Right forelimb (tissue), 1 donor: ENCODE measurements at places on chromosomes 6 and 20.

- DNase-seq: no peak
These were observed 140.3 kb upstream of the RUNX2 start for GRCh38 chr6:45187836-45188235.

DNA sequence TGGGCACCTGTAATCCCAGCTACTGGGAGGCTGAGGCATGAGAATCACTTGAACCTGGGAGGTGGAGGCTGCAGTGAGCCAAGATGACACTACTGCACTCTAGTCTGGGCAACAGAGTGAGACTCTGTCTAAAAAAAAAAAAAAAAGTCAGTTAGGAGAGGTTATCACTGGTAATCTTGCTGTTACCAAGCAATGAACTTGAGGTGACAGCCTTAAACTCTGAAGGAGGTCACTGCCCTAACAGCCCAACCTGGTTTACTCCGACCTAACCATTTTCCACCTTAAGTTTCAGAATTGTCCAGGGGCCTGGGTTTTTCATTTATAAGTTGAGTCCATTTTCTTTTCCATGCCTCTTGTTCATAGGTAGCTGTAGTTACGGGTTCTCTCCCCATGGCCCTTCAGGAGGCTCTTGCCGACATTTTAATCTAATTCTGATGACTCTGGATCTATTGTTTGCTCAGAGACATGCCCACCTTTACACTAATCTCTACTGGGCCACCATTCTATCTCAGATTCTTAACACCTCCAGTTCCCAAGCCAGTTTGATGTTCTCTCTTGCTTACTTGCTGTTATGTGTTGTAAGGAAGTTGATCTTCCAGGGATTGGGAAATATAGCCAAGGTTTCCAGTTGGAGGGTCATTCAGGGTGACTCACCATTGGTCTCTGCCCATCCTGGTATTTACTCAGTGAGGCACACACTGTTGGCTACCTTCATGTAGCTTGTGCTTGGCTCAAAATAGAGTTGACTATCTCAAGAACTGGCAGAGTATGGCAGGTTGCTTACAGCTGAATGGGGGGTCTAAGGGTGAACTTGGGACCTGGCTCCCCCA is 29.1 kb downstream of the SHLD1 start:
- DNase-seq: no peak

DNA sequence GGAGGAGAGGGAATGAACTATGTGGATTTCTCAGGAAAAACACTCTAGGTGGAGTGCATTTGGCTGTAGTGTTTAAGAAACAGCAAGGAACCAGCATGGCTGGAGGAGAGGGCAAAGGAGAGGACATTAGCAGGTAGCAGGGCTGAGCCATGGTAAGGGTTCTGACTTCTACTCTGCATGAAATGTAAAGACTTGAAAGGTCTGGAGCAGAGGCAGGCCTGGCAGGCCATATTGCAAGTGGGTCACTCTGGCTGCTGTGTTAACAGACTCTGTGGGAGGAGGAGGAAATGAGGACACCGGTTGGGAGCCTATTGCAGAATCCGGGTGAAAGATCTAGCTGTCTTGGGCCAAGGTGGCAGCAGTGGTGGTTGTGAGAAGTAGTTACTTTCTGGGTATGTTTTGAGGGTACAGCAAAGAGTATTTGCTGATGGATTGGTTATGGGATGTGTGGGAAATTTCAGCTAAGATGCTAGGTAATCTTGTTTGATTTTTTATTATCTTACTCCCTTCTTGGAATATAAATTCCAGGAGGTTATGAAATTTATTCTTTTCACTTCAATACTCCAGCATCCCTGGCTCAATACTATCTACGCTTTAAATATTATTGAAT is 115.9 kb upstream of the BCLAF1 start:
- DNase-seq: no peak

GRCh38 chr20:13277663-13278295 is 56.7 kb downstream of the ISM1 start:
- DNase-seq: no peak

GRCh38 chr20:20720158-20720557 is 7.7 kb upstream of the RALGAPA2 start:
- DNase-seq: no peak

DNA sequence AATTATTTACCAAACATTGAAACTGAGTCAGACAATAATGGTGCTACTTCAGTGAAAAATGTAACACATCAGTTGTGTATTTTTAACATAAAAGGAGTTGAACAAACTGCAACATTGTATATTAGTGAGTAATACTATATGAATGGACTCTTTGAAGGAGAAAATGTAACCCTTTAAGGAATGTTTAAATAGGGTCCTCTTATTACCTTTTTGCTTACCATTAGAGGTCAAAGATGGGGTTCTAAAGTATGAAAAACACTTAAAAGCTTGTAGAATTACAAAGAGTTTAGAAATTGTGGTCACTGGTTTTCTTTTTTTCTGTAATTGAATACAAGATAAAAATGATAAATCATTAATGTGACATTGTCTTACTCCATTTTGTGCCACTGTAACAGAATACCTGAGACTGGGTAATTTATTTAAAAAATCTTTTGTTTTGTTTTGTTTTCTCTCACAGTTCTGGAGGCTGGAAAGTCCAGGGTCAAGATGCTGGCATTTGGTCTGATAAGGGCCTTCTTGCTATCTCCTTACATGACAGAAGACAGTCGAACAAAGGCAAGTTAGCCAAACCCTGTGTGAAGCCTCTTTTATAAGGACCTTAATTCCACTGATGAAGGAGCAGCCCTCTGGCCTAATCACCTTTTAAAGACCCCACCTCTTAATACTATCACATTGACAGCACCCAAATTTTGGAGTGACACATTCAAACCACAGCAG is 43.2 kb downstream of the SESN1 start:
- DNase-seq: no peak

GRCh38 chr6:31811645-31812044 is 3.4 kb downstream of the HSPA1L start:
- DNase-seq: no peak
